ENCODE measurements at places on chromosomes 12 and 14. TPM values are rescaled to one million over a fixed set of nuclear protein-coding genes. Genes with fewer than 3 reads are reported as not detected.

GRCh38 chr12:81162391-81163136, 84.7 kb downstream of the ACSS3 start:
- no peak overlapping the region for H3K27ac ChIP-seq
- no peaks in the 10 kb centered on the region for H3K4me1 ChIP-seq
- no peak for DNase-seq

Gene SIX4
- 0.17 TPM for total RNA-seq

DNA sequence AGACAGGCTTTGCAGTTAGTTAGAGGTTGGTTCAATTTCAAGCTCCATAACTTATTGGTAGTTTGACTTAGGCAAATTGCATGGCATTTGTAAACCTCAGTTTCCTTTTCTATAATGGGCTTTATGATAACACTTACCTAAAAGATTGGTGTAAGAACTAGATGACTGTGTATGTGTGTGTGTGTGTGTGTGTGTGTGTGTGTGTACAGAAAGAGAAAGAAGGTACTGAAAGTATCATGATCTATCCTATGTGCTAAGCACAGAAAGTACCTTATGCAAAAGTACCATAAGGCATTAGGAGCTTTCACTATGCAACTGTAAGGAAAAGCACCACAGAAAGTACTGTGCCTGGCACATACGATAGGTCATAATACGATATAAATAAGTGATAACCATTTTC, 304.3 kb upstream of the KITLG start:
- H3K4me1 ChIP-seq: no peaks in the 10 kb centered on the region
- H3K27me3 ChIP-seq: no peaks in the 10 kb centered on the region
- H3K4me3 ChIP-seq: no peak overlapping the region
- no peaks in the 10 kb centered on the region for H3K36me3 ChIP-seq
- no peak for DNase-seq
- H3K27ac ChIP-seq: no peak overlapping the region

Gene PPP1R1A
- not detected for total RNA-seq

Data from activated CD4-positive, alpha-beta memory T cell treated with anti-CD3 and anti-CD28 coated beads for 36 hours (primary cell).